NCI-H2171 treated with DMSO at 0.1 percent for 48 hours (cell line): ENCODE measurements at places on chromosomes 1 and 21.
A peak's percentile ranks its signal among the peaks of the same experiment; 100 is the strongest.

- DNase-seq = no peak
Observed at GRCh38 chr21:17231124-17231523, 281.7 kb upstream of the CXADR start.

DNA sequence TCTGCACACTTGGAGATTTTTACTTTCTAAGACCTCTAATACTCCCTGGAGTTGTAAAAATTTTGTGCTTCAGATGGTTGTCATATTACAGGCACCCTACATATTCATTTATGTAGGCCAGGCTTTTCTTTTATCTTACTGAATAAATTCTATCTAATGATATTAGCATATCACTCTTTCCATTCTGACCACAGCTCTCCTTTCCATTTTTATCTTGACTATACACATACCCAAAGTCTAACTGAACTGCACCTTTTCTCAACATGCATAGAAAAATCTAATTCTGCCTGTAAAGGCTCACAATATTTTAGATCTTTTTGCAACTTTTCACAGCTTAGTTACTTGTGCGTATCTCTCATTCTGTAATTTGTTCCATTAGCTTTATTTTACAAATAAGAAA lies 52.7 kb upstream of the TSHB start:
- no peak for DNase-seq

DNA sequence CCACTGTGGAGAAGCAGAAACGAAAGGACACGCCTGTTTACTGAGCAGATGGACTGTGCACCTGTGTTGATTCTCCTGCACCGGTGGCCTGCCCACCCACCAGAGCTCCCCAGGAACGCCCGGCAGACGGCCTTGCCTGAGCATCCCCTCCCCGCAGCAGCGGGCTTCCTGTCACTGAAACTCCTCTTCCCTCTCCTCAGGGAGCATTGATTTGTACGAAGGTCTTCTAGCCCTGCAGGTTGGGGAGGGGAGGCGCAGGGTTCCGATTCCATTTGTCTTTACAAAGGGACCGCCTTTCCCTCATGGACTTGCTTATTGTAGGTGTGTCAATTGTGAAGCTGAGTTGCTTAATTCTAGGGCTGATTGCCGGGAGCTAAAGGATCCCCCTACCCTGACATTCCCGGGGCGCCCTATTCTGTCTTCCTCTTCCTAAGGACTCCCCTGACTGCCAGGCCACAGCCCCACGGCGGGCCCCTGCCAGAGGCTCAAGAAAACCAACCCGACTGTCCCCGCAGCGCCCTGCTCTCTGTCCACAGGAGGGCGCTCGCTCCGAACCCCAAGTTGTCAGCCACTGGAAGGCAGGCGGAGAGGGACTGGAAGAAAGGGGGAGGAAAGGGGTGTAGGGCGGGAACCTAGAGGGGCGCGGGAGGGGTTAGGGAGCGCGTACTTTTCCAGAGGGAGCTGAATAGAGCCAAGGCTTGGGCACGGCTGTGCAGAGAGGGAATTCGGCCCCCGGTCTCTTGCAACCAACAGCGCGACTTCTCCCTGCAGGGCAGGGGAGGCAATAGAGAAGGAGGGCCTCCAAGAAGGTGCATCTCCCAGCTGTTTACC lies 2.8 kb downstream of the S100A6 start:
- DNase-seq = peak; percentile 97

GRCh38 chr1:160522622-160523345 lies at the start of gene SLAMF6:
Gene SLAMF6 (minus strand): TSS chr1:160523255. CDS start chr1:160523192, 63 bp downstream.
- peak; percentile 28 for DNase-seq

DNA sequence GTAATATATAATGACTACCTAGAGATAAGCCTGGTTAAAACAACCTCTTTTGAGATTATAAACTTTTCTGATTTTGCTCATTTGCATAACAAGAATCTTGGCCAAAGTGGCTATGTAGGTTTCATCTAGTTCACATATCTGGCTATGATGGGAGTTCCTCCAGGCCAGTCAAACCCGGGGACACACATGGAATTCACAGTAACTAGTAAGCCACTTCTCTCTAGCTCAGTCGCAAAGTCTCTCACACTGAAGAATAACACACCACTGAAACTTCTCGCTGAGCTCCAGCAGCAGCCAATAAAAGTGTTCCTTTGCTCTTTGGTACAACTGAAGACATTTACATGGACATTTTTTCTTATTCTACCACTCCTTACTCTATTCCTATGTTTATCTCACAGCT lies 36.0 kb upstream of the GRIK1 start:
- DNase-seq = no peak
